C1 segment of cervical spinal cord (tissue), 14 donors: ENCODE measurements at places on chromosomes 12 and 14.

DNA sequence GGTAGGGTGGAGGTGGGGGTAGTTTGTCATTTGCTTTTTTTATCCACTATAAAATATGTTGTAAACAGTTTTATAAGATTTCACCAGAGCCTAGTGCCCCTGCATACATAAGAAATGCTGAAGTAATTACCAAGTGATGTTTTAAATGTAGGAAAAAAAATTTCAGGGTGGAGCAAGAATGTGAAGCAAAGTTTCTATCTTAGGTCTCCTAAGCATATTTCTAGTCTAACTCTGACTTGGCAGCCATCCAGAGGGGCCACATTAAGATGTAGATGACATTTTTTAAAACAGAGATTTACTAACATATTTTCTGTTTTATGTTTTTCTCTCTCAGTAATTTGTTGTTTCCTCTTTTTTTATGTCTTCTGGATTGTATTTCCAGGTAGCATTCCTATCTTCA lies 15.8 kb upstream of the KRAS start:
- no peak for DNase-seq

DNA sequence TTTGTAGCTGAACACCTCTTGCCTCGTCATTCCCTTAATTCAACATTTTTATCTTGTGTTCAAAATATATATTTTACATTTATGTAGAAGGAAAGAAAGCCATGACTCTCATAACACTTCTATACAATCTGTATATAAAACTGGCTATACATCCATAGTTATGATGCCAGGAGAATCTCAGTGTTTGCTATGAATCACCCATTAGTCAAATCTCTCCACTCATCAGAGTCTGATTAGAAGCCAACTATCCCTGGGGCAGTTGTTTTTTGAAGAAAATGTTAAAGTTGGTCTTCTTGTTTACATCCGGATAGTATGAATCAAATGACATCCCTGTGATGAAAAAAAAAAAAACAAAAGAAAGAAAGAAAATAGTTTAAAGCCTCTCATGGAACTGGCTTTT lies 503.9 kb downstream of the NELL2 start:
- no peak for DNase-seq

- no peak for DNase-seq
These were observed 48.7 kb upstream of the PZP start for GRCh38 chr12:9256758-9257405.

GRCh38 chr14:65860956-65861611 lies 448.6 kb downstream of the FUT8 start:
- no peak for DNase-seq

DNA sequence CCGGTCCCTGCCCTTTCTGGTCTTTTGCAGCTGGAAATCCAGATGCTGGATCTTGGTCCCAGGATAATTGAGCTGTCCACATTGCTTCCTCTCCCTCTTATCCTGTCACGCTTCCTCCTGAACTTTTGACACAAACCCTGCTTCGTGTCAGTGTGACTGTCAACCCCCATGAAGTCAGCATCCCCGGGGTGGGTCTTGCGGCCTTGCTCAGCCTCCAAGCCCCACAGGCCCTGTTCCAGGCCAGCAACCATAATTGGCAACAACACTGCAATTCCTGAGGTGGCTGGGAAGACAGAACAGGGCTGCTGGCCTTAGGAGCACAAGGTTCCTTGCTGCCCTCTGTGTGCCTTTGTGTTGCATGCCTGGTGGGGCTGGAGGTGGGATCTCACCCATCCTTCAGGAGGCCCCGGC lies 74.9 kb downstream of the NTF3 start:
- DNase-seq, result no peak

- DNase-seq, result no peak
These were observed 116.5 kb downstream of the RFLNA start for GRCh38 chr12:124411281-124411878.

GRCh38 chr14:100192250-100192671 lies 32.8 kb upstream of the DEGS2 start:
- no peak for DNase-seq

- DNase-seq, result no peak
These were observed 196.9 kb downstream of the SLC15A4 start for GRCh38 chr12:128626808-128627320.

GRCh38 chr14:105090493-105091053 lies 25.3 kb upstream of the GPR132 start:
- DNase-seq, result peak; percentile 24

GRCh38 chr12:15910864-15911721 lies at the start of gene DERA:
Gene DERA (plus strand): TSS chr12:15911332. CDS start chr12:15911384, 52 bp downstream.
- peak; percentile 61 for DNase-seq

- no peak for DNase-seq
These were observed 79.5 kb downstream of the OTOGL start for GRCh38 chr12:80178846-80179245.

DNA sequence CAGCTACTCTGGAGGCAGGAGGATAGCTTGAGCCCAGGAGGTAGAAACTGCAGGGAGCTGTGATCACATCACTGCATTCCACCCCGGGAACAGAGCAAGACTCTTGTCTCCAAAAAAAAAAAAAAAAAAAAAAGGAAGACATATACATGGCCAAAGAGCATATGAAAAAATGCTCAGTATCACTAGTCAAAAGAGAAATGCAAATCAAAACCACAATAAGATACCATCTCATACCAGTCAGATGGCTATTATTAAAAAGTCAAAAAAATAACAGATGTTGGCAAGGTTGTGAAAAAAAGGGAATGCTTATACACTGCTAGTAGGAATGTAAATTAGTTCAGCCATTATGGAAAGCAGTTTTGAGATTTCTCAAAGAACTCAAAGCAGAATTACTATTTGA lies 174.8 kb upstream of the ATF7IP start:
- no peak for DNase-seq

- no peak for DNase-seq
These were observed 57.3 kb upstream of the ELK3 start for GRCh38 chr12:96136725-96137378.

DNA sequence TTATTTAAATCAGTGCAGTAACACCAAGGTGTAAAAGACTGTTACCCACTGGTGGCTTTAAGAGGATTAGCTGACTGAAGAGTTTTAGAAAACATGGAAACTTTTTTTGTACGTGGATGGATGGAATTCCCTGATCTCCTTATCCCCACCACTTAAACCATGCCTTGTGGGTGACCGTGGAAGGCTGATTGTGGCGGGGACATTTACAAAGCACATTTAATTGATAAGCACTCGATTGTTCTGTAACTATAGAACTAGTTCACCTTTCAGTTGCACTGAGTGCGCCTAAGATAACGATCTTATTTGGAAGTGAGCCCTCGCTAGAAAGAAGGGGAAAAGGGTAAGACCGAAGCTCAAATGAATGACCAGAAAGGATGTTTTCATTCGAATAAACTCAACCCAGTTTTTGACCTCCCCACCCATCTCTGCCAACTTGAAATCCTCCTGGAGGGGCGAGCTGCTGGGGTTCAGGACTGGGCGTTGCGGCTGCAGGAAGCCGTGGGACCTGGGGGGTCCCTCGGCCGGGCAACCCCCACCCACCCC lies 688 bp upstream of the RASSF3 start:
- no peak for DNase-seq

GRCh38 chr12:43675048-43675904 lies 83.3 kb downstream of the PUS7L start:
- no peak for DNase-seq

- peak; percentile 77 for DNase-seq
These were observed 15.6 kb downstream of the BAG5 start for GRCh38 chr14:103546652-103547454.

DNA sequence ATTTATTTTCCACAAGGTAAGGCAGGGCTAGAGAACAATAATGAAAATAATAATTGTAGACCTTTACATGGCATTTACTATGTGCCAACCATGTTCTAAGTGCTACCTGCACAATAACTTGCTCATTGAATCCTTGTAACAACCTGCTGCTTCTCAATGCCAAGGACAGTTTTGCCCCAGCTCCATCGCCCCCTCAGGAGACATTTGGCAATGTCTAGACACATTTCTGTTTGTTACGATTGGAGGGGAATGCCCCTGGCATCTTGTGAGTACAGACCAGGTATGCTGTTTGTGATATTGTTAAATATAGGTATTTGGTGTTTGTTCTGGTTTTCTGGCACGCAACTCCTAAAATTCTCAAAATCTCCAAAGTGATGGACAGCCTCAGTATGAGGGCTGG lies 8.1 kb upstream of the ATXN2 start:
- DNase-seq, result no peak

GRCh38 chr12:94041850-94042249 lies 106.5 kb upstream of the PLXNC1 start:
- DNase-seq, result no peak

GRCh38 chr12:80681287-80681686 lies 26.1 kb upstream of the MYF6 start:
- DNase-seq, result no peak

GRCh38 chr12:2559931-2560330 lies 234.8 kb upstream of the FKBP4 start:
- DNase-seq, result no peak

- no peak for DNase-seq
These were observed 2.9 kb downstream of the SP7 start for GRCh38 chr12:53333289-53333688.

DNA sequence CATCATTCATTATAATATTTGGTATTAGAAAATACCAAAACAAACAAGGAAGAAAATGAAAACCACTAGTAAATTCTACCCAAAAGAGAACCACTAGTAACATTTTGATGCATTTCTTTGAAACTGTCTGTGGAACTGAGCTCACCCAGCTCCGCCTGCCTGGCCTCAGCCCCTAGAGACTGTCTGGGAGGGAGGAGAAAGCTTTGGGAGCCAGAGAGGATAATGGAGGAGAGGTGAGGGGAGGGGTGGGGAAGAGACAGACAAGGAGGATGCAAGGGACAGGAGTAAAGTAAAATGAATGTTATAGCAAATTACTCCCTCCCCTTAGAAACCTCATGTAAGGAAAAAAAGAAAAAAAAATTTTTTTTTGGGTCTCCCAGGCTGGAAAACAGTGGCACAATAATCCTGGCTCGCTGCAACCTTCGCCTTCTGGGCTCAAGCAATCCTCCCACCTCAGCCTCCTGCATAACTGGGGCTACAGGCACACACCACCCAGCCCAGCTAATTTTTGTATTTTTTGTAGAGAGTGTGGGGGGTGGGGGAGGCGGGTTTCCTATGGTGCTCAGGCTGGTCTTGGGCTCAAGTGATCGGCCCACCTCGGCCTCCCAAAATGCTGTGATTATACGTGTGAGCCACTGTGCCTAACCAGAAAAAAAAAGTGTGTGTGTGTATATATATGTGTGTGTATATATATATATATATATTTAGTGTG lies 3.2 kb upstream of the MMP19 start:
- no peak for DNase-seq

GRCh38 chr12:3119756-3120601 lies 42.8 kb downstream of the TSPAN9 start:
- no peak for DNase-seq

- no peak for DNase-seq
These were observed 2.6 kb upstream of the PRKD1 start for GRCh38 chr14:29930283-29930682.

DNA sequence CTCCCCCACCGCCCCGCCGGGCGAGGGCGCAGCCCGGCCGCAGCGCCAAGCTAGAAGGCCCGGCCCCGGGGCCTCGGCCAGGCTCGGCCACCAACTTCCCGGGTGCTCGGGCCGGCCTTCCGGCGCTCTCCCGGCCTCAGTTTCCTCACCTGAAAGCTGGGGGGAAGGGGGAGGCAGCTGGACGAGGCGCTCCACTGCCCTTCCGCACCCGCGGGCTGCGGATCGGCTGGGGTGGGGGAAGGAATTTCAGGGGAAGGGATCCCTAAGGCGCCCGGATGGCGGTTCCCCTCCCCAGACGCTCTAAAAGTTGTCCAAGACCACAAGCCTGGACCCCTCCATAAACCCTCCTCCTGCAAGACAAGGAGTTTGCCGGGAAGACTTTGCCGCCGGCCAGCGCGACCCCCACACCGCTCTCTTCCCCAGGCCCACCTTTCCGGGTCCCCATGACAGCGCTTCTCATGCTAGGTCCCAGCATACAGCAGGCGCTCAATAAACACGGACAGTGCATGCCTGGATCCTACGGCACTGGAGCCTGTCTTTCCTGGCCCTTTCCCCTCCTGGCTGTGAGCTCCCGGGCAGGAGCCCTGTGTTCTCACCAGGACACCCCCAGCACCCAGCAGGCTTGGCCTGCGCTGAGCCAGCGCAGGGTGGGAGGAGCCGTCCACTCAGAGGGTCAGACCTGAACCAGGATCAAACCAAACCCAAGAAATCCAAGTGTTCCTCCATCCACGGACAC lies 18.1 kb downstream of the BEGAIN start:
- no peak for DNase-seq

- DNase-seq, result peak; percentile 14
These were observed at the start of gene GPR132 for GRCh38 chr14:105065280-105066228. Gene GPR132 (minus strand): TSS chr14:105065430. CDS start chr14:105055420, 10,010 bp downstream.

GRCh38 chr12:77488041-77488620 lies 342.6 kb upstream of the NAV3 start:
- DNase-seq, result no peak

DNA sequence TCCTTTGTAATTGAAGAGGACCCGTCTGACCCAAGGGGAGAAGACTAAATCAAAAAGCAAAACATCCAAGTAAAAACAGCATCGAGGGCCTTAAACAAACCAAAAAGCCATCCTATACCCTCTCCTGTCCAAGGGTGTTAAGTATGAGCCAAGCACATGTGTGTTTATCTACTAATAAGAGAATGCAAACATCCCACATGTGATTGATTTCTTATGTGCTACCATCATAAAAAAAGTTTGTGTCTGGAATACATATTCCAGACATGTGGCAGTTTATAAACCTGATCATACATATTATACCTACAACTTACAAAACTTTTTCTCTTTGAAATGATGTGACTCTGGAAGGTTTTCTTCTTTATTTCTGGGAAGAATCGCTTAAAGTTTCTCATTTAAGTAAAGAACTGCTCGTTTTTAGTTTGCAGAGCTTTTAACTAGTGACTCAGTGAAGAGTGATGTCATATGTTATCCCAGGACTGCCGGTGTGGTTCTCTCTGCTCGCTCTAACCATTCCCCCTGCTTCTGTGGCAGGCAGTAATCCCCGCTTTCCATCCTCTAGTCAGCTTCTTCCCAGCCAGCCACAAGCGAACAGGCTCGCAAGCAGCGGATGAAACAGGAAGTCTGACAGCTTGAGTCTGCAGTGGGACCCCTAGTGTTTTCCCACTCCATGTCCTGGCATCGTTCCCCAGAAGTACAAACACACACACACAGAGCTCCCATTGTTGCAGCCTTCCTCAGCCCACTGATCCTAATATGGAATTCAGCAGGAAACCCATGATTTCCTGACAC lies 431 bp upstream of the RHOJ start:
- DNase-seq, result peak; percentile 52

DNA sequence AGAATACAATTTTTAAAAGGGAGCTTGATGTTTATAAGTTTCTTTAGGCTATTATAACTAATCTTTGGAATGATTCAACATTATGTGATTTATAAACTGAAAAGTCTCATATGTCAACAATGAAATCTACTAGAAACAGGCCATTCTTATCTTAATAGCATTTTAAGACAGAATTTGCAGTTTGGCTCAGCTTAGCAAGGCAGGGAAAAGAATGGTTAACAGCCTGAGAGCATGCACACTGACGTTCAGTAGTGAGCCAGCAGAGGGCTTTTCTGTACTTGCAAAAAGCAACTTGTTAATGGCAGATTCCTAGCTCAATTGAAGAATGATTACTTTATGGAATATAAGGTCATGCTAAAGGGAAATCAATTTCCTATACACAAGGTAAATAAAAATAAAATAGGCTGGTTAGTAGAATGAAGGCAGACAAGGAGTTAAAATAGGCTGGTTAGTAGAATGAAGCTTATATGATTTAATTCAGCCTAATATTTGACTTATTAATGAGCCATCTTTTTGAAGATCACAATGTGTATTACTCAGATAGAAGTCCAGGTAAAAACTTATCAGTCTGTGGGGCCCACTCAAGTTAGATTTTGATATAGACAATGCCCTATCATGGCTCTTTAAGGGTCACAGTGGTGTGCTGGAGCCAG lies 95.9 kb downstream of the OTOGL start:
- DNase-seq, result no peak

- no peak for DNase-seq
These were observed 131.2 kb downstream of the KCNH5 start for GRCh38 chr14:62914025-62914424.
